ENCODE measurements at places on chromosomes 1 and 21.

- no peak for DNase-seq
Measured at GRCh38 chr1:3330771-3331245, 123.7 kb upstream of the ARHGEF16 start.

DNA sequence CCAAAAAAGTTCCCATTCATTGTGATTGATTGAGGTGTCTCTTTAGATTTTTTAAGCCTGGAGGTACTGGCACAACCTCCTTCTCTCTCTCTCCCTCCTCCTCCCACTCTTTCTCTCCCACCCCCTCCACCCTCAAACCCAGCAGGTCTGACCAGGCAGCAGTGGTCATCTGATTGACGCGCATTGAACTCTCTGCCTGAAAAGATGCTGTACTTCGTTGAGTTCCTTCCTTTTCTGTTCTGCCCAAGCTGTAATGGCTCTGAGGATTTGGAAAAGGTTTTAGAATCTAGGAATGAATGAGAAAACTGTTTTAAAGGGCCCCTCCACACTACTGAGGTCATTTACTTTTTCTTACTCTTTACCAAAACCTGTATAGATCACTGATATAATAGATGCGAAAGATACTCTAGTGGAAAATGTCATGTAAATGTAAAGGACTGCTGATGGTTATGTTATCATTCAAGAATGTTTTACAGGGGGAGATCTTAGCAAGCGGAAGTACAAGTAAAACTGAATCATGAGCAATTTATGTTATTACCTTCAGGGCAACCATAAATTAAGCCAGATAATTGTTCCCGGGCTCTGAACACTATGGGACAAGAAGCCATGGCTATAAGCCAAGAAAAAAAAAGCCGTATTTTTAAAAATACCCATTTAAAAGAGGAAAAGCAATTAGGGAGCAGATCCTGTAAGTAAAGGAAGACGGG lies 25.2 kb upstream of the DYRK1A start:
- no peak for DNase-seq

DNA sequence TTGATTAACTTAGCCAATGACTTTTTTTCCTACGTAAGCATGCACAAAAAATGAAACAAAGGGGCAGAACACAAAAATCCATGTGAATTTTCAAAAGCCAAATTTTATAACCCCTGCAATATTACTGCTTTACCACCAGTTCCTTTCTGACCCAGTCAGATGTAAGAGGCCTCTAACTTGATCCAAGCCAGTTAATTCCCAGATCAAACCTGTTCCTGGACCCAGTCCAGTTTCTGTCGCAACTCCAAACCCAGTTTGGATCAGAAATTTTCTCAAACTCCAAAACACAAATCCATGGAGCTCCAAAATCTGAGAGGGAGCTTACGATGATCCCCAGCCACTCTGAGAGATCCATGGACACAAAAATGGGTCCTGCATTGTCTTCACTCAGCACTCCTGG lies 7.8 kb upstream of the ZYG11A start:
- no peak for DNase-seq

GRCh38 chr1:235156265-235156664 lies 4.8 kb downstream of the RBM34 start:
- DNase-seq = no peak

- no peak for DNase-seq
Measured at GRCh38 chr1:44907893-44908292, 64.8 kb upstream of the PTCH2 start.

DNA sequence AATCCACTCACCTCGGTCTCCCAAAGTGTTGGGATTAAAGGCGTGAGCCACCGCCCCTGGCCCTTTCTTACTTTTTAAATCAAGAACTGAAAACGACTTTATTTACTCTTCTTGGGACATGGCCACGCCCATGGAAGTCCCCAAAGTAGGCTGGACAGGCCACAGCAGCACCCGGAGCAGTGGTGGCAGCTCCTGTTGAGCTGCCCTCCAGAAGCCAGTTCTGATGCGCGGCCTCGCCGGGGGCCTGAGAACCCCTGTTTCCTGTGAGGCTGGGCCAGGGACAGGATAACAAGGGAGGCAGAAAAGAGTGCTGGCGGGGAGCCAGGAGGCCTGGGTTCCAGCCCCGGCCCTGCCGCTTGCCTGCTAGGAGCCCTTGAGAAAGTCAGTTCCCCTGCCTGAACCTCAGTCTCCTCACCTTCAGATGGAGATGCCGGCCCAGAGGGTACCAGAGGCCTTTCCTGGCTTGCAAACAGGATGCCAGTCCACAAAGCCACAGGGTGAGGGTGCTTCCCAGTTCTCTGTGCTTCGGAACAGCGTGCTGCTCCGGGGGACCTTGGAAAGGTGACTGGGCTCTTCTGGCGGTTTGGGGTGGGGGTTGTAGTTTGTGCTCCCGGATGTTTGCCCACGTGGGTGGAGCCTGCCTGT lies 59.4 kb downstream of the RUNX3 start:
- no peak for DNase-seq

DNA sequence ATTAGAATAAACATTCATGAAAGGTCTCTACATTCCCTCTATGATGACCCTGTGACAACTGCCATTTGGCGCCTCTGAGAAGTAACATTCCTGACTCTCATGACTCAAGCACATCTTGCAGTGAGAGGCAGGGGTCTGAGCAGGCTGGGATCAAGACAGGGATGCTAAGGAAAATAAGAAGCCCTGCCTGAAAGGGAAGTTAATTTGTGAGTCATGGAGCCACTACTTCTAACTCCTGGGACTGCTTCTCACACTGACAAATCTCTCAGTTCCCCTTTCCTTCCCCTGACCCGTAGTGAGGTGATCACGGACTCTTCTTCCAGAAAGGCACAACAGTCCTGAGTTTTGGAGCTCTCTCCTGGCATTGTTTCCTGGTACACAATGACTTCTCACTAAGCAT lies 231.9 kb downstream of the TNR start:
- DNase-seq = no peak

GRCh38 chr1:48969971-48970370 lies 193.3 kb upstream of the BEND5 start:
- DNase-seq = no peak

DNA sequence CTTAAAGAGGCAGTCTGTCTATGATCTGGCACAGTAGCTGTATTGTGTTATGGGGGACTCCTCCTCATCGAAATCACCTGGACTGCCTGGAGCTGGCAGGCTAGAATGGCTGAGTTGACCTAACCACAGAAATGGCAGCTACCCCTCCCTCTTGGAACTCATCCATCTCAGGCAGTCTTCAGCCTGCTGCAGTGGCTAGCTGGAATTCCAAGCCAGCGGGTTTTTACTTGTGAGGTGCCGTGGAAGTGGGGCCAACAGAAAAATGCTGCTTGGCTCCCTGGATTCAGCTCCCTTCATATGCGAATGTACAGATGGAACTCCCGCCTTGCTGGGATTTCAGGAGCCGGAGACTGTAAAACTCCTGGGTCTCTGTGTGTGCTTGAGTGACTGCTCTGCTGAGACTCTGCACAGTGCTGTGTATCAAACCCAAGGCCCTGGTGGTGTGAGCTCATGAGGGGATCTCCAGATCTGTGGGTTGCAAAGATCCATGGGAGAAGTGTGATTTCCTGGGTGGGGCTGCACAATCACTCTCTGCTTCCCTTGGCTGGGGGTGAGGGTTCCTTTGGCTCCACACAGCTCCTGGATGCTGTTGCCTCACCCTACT lies 316.9 kb downstream of the CTH start:
- DNase-seq = no peak

DNA sequence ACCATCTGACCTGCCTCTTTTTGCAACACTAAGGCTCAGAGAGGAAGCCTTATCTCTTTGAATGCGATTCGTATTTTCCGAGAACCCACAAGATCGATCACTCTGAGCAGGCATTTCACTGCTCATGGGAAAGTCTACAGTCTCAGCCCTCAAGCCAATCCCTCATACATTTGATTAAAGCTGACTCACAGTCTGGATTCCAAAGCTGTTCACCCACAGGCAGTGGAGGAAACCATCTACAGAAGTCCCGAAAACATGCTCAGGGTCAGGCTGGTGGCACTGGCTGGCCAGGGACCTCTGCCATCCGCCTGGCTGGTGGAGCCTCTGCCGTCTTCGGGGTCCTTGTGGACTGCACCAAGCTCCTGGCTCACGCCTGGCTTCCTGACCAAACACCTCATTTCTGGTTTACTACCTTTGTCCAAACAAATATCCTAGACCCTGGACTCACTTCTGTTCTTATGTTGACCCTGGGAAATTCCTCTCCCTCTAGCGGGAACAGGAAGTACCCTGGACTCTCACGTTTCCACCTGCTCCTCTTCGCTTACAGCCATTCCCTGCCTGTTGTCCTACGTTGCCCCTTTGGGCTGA lies 650.0 kb downstream of the SMYD3 start:
- DNase-seq = no peak

Measured in SHP77 treated with DMSO at 0.1 percent for 48 hours (cell line).